Naive thymus-derived CD4-positive, alpha-beta T cell (primary cell): ENCODE measurements at places on chromosomes 4 and X. TPM values are rescaled to one million over a fixed set of nuclear protein-coding genes. Genes with fewer than 3 reads are reported as not detected.

DNA sequence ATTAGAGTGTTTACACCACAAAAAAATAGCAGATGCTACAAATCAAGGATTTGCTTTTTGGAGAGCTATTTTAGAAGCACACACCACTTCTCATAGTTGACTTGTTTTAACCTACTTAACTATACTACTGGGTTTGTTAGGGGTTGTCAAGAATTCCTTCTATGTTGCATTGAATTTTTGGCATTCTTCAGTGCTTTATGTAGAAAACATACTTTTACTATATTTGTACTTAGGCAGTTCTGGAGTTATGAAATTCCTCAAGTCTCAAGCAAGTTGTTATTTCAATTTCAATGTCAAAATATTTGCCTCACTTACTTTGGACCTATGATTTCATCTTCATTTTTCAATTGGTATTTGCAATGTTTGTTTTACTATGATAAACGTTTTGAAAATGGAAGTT lies 449.6 kb downstream of the GLUD2 start:
- no peak for DNase-seq

The ZNF674 gene
- 0.77 TPM for polyA plus RNA-seq

The PASD1 gene
- polyA plus RNA-seq, result not detected

DNA sequence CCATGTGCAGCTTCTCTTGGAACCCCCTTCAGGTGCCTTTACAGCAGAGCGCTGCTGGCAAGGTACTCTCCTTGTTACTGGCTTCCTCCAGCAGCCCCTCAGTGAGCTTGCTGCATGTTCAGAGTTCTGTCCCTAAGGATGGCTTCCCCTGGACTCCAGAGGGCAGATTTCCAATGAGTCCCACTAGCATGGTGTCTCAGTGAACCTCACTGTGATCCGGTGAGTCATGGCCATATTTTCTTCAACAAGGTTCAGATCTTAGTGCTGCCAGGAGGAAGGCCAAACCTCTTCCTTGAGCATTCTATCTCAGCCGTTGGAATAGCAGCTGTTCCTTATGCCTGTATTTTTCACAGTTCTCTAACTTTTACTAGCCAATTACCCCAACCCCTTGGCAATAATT lies 98.8 kb downstream of the CASK start:
- DNase-seq, result no peak

The CPE gene
- 0.10 TPM for polyA plus RNA-seq

- no peak for DNase-seq
Observed at GRCh38 chrX:17425136-17425535, 50.1 kb downstream of the NHS start.

DNA sequence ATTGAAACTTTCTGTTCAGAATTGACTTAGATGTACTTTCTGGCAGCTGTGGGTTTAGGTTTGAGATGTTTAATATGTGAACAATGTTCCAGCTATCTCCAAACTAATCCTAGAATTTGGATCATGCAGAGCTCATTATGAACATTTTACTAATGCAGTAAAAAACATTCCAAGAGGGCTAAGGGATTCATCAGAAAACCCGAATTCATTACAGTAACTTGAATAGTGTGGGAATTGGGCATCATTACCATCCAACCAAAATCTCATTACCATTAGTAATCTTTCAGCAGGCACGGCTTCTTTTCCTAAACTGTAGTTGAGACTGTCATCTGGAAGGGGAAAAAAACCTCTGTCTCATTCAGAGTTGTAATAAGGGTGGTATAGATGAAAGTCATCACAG lies 91.0 kb downstream of the LIMCH1 start:
- DNase-seq, result no peak

DNA sequence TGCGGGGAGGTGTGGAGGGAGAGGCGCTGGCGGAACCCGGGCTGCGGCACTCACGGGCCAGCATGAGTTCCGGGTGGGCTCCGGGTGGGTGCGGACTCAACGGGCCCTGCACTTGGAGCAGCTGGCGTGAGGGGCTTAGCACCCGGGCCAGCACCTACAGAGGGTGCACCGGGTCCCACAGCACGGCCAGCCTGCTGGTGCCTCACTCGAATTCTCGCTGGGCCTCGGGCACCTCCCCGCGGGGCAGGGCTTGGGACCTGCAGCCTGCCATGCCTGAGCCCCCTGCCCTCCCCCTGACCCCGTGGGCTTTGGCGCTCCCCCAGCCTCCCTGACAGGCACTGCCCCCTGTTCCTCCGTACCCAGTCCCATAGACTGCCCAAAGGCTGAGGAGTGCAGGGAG lies 10.8 kb upstream of the CAMK2D start:
- no peak for DNase-seq

GRCh38 chr4:128658214-128658631 lies 151.3 kb upstream of the JADE1 start:
- no peak for DNase-seq

The RIBC1 gene
- 0.62 TPM for polyA plus RNA-seq

DNA sequence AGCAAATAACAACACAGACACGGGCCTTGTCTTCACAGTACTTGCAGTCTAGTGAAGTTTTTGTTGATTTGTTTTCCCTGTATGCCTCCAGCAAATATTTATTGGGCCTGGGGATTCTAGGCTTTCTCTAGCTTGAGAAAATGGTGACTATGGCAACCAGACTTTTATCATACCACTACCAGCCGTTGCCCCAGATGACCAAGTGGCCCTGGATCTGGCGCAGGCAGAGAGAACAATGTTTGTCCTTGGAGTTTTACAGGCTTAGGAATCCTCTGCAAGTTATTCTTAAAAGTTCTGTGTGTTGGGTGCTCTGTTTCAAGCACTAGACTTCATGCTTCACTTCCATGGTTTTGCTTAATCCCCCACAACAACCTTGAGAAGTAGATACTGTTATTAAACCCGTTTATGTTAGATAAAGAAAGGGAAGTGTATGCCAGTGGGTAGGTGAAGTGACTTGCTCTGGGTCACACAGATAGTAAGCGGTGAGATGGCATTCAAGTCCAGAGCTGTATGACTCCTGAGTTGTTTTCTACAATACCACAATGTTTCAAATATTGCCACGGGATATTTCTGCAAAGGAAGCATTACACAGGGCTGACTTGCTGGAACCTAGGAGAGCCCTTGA lies 94.6 kb downstream of the AKAP4 start:
- no peak for DNase-seq

GRCh38 chrX:112851806-112852205 lies 11.2 kb upstream of the AMOT start:
- DNase-seq, result no peak

DNA sequence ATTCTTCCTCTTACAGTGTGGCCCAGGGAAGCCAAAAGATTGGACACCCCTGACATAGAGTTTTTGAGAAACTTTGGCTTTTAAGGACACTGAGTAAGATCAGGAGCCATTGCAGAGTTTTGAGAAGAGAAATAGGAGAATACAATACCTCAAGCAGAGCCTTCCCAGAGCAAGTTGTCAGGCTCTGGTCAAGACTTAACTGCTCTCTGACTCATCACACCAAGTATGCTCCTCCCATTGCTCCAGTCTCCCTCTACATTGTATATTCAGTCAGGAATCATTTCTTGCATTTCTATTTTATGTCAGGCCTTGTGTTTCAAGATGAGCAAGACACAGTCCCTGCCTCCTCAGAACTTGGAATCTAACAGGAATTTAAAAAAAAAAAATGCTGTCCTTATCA lies 176.4 kb upstream of the FMR1 start:
- DNase-seq, result no peak

DNA sequence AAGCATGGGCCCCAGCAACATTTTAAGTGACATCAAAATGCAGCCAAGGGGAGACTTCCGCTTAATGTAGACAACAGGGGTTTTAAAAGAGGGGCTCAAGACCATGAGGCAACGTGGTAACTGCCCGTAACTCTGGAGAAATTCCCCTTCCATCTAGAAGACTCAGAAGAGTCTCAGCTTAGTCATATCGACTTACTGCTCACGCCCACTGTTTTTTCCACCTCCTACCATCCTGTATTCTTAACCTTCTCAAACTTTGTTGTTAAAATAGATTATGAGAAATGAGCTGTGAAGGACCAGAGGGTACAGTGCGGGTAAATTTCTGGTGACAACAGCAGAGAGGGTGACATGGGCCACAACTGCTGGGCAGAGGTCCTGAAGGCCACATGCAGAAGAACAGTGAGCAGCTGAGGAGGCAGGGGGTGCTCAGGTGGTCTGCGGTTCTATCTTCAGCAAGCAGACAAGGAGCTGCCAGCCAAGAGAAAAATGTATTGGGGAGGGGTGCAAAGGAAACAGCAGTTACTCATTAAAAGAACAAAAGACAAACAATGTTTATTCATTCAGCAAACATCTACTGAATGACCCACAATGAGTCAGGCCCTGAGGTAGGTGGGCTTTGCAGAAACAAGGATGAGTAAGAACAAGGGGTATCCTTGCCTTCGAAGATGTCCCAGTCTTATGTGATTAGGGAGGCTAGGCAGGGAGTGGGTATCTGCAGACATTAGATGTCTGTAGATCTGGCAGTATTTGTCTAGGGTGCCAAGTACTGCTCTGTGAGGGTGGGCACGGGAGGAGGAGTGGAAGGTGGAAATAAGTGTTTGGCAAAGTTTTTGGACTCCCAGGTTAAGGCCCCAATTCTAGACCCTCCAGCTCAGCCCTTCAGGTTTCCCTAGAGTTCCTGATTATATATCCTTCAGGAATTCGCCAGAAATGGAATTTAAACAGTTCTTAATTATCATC lies 175.3 kb downstream of the TSPAN5 start:
- no peak for DNase-seq

DNA sequence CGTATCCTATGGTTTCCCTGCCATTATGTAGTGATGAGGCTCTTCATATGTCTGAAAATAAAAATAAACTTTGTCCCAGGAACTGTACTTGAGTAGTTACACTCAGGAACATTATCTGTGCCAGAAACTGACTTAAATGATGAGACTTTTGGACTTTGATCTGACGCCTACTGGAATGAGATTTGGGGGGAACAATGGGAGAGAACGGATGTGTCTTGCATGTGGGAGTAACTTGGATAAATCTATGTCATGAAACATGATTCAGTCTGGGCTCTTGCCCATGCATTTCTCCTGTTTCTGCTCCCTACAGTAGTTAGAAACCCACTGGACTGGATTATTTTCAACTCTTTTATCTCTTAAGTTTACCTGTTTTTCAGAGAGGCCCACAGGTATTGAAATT lies 2351.4 kb downstream of the PCDH7 start:
- DNase-seq, result no peak

- DNase-seq, result no peak
Observed at GRCh38 chrX:38225093-38225492, 4.4 kb upstream of the SRPX start.

The LPAR4 gene
- polyA plus RNA-seq, result not detected

The EXOC1L gene
- polyA plus RNA-seq, result not detected

The PLK4 gene
- polyA plus RNA-seq, result 1.9 TPM

The TEX11 gene
- not detected for polyA plus RNA-seq

The GRIA3 gene
- not detected for polyA plus RNA-seq

GRCh38 chrX:136867096-136867491 lies 13.4 kb downstream of the RBMX start:
- DNase-seq, result no peak

GRCh38 chr4:124386163-124386562 lies 326.4 kb downstream of the ANKRD50 start:
- no peak for DNase-seq

DNA sequence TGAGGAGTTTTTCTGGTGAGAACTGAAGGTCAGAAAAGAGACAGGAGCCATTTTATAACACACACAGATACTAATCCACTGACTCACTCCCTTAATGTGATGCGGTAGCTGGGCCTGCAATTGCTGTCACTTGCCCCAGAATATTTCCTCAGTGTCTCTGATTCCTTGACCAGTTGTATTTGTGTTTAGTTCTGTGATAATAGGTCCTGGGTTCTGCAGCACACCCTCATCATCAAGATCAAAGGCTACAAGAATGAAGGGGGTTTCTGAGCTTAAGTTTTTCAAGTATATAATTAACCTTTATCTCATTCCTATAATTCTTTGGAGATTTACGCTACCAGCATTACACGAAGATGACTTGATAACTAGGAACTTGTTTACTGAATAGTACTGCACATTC lies 576.5 kb upstream of the CPXCR1 start:
- no peak for DNase-seq

DNA sequence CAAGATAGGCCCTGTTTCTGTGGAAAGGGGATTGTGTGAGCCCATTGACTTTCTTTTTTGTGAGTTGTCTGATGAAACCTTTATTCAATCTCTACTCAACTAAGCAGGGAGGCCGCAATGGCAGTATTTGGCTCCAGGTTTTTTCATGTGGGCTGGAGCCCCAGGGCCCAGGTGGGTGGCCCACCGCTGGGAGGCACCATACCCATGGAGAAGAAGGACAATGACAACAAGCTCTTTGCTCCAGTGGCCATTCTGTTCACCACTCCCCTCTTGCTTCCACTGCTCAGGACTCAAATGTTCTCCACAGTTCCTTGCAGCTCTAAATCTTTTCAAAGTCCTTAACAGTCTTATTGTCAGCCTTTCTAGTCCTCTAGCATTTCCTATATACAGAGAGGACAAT lies 54.1 kb downstream of the HOPX start:
- DNase-seq, result no peak

- DNase-seq, result no peak
Observed at GRCh38 chr4:146255874-146256273, 41.5 kb downstream of the REELD1 start.

- DNase-seq, result no peak
Observed at GRCh38 chr4:60506061-60506460, 694.1 kb upstream of the ADGRL3 start.

GRCh38 chrX:3280706-3281105 lies 65.7 kb downstream of the MXRA5 start:
- no peak for DNase-seq

DNA sequence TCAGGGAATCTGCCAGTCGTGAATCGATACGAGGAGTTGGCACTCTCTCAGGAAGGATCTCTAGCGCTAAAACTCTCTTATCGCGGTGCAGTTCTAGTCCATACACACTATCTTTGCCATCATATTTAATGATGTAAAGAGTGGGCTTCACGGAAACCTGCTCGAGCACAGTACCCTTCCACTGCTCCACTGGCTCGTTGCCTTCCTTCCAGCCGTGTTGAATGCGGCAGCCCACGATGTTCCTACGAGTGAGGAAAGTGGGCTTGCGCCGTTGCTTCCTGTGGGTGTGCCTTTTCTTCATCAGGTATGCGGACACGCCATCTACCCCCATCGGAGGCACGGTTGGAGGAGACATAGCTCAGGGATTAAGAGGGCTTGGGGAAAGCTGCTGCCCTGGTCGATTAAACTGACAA lies 661 bp downstream of the SPIN4 start:
- no peak for DNase-seq

- no peak for DNase-seq
Observed at GRCh38 chr4:121243485-121243884, 79.4 kb upstream of the TNIP3 start.

The GPR173 gene
- not detected for polyA plus RNA-seq
